ENCODE measurements at places on chromosomes 7 and 10.

DNA sequence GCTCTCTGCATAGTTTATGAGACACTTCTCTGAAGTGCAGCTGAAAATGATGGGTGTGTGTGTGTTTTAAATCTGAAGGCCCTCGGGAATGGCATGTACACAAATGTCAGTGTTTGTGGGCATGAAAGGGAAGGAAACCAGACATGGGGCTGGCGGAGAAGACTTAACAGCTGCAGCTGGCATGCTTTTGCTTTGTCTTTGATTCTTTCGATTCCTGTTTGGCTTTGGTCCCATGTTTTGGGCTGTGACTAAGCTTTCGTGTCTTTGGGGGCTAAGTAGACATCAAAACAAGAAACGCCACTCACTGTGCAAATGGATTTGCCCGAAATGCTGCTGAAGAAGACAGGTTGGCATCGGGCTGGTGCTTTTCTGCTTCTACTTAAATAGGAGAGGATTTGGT lies 179.3 kb downstream of the PFKFB3 start:
- DNase-seq, result no peak

- no peak for DNase-seq
These were observed 31.7 kb upstream of the SYPL1 start for GRCh38 chr7:106143711-106144337.

- DNase-seq, result no peak
These were observed 434.2 kb upstream of the POT1 start for GRCh38 chr7:125363873-125364272.

DNA sequence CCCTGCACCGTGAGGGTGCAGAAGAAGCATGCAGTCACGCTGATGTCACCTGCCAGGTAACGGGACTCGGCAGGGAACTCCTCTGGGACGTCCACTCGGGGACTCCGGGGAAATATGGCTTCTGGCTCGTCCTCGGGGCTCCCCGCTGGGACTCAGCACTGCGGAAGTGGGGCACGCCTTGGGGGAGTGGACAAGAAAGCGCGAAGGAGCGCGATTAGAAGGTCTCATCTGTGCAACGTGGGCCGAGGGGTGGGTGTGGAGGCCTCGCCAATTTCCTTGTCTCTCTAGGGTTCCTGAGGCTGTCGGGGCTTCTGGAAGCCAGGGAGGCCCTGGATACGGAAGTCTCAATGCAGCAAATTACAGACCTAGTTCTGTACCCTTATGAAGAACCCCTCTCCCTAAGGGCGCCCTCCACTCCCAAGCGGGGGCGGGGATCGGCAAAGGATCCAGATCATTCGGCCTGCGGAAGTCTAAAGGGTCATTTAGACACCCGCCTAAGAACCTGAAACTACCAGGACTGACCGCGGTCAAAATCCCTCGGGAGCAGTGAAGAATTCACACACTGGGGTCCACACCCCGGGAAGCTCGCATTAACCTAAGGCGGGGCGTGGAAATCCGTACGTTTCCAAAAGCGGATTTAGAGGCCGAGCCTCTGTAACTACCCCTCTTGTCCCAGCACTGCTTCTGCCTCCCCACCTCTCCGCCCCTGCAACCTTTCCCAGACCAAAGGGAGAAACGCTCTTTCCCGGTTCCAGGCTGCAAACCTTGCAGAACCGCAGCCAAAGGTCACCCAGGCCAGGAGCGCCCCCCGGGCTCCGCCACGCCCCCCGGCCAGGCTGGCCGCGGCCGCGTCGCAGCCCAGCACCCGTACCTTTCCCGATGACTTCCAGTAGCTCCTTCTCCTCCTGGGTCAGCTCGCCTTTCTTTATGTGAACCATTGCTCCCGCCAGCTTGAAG lies 640 bp downstream of the ANKMY2 start:
- no peak for DNase-seq

GRCh38 chr7:1368682-1369571 lies 90.3 kb downstream of the MICALL2 start:
- DNase-seq, result peak; percentile 80

DNA sequence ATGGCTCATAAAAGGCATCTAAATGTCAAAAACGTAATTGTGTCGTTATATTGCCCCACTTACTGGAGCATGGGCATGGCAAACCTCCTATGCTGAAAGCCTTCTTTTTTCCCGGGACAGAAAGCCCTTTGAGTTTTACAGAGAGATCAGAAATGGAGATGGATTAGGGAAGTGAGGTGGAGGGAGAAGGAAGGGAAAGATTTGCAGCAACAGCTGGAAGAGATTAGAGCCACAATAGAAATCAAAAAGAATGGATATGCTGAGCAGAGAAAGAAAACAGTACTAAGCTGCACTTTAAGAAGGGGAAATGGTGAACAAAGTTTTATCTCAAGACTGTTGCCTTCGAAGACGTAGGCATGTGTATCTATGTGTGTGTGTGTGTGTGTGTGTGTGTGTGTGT lies 97.2 kb upstream of the PCGF5 start:
- DNase-seq, result no peak

- no peak for DNase-seq
These were observed 39.0 kb downstream of the SEMA3C start for GRCh38 chr7:80879849-80880248.

DNA sequence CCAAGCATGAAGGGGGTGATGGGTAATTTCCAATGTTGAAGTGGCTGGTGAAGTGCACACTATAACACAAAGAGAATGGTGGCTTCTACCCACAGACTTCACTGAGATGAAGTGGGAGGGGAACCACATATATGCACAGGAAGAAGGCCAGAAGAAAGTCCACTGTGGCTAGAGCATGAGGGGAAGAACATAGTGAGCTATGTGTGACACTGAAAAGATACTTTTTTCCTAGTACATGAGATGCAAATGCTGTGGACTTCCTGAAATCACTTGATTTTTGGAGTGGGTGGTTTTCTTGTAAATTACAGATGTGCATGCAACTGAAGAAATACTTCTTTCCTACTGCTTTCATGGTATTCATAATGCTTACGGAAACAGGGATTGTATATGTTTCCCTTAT lies 115.6 kb upstream of the PHYHIPL start:
- no peak for DNase-seq

DNA sequence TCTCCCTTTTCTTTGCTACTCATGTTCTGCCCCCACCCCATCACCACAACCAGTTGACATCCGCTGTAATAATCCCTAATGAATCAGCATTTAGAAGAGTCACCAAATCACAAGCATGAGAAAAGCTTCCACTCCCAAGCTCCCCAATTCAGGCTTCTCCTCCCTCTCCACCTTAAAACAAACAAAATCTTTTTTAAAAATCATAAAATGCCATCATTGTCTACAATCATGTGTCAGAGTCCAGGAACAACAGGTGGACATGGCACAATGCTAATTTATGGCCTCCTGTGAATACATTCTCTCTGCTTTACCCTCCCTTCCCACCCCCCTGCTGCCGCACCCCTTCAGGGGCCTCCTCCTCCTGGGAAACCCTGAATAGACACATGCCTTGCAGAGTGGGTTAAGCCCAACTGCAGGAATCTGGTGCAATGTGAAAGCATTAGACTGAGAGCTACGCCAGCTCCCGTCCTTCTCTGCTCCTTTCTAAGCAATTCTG lies 3.7 kb downstream of the LRRC4 start:
- DNase-seq, result no peak

GRCh38 chr10:11757454-11757820 lies 15.3 kb downstream of the ECHDC3 start:
- peak; percentile 12 for DNase-seq

DNA sequence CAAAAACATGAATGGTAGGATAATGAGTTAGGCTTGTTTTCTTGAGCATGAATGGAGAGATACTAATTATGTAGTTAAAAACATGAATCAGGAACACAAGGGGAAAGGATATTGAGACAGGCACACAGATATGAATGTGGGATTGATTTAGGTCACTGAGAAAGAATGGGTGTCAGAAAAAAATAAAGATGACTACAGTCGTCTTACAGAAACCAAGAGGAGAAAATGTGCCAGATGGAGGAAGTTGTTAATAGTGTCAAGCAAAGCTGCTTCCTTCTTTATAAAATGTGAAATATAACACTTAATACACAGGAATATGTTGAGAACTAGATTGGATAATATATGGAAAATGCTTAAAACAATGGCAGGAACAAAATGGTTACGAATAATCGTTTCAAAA lies 173.3 kb upstream of the BET1 start:
- DNase-seq, result no peak

GRCh38 chr10:16232441-16232840 lies 204.4 kb upstream of the PTER start:
- no peak for DNase-seq

DNA sequence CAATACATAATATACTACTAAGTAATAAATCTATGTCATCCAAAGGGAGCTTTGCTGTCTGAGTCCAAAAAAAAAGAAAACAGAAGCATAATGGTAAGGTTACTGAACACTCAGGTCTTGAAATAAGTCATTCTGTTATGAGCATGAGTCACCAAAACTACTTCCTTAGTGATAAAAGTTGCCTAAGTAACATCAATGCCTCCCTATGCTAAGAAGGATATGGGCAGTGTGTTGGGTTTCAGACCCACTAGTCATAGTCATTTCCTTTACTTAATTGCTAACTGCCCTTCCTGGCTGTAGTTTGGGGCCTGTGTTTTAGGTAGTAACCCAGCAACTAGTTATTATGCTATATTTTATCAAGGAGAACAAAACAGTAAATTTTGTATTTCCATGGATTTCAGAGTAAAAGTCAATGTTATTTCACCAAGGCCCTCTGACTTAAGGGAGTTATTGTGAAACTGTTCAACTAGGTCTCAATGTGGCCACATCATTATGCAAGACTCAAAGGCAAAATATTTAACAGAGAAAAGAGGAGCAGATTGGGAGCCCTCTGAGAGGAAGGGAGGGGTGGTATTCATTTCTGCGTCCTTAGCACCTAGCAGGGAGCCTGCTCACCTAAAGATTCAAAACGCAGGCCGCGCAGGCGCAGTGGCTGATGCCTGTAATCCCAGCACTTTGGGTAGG lies 11.7 kb upstream of the VIM start:
- DNase-seq, result no peak

GRCh38 chr10:97974100-97974499 lies 56.3 kb downstream of the CRTAC1 start:
- no peak for DNase-seq

DNA sequence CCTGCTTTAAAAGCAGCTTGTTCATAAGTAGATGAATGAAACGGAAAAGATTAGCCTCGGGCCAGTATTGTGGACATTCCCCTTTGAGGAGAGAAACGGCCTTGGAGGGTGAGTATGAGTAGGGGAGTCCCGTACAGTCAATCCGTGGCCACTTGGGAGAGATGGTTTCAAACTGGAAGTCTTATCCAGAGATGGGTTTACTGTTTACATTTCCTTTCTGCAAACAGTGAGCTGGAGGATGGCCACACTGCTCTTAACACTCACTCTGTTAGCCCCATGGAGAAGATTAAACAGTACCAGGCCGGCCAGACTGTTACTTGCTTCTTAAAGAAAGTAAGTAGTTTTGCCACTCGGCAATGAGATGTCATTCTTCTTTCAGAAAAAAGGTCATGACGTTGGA lies 20.3 kb downstream of the CALHM2 start:
- no peak for DNase-seq

GRCh38 chr7:121105262-121105661 lies 116.8 kb downstream of the CPED1 start:
- DNase-seq, result no peak

DNA sequence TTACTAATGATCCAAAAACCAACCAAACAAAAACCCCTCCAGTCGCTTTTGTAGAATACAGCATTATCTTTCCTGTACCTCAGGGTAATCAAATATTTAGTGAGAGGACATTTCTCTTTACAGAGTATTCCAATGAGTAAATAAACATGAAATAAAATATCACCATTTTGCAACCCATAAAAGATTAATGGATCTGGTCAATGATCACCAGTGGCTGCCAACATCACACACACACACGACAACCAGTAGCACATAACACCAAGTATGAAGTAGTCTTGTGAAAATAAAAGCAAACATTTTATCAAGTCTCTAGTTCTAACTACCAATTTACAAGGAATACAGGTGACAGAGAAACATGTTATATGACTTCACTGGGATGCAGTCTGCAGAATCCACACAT lies 188.6 kb upstream of the IMMP2L start:
- DNase-seq, result no peak

DNA sequence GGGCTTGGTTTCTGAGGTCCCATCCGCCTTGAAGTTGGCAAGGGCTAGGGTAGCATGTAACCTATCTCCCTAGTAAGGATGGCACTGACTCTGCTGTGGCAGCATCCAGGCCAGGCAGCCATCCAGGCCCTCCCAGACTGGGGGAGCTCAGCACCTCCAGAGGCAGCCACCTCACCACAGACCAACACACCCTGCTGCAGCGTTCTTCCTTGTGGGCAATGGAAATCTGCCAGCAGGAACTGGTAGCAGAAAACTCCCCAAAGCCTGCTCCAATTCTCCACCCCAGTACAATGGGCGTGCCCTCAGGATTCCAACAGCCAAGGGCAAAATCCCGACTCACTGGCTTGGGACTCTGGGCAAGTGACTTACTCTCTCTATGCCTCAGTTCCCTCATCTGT lies 27.5 kb downstream of the DLG5 start:
- DNase-seq, result peak; percentile 55

GRCh38 chr10:14534152-14534551 lies 203.4 kb upstream of the FRMD4A start:
- DNase-seq, result no peak

- DNase-seq, result no peak
These were observed 75.3 kb downstream of the MTPN start for GRCh38 chr7:135901585-135902540.

GRCh38 chr7:157707983-157708918 lies 371.4 kb downstream of the DNAJB6 start:
- no peak for DNase-seq

- DNase-seq, result no peak
These were observed 944 bp downstream of the RHBDD2 start for GRCh38 chr7:75879771-75880184.

DNA sequence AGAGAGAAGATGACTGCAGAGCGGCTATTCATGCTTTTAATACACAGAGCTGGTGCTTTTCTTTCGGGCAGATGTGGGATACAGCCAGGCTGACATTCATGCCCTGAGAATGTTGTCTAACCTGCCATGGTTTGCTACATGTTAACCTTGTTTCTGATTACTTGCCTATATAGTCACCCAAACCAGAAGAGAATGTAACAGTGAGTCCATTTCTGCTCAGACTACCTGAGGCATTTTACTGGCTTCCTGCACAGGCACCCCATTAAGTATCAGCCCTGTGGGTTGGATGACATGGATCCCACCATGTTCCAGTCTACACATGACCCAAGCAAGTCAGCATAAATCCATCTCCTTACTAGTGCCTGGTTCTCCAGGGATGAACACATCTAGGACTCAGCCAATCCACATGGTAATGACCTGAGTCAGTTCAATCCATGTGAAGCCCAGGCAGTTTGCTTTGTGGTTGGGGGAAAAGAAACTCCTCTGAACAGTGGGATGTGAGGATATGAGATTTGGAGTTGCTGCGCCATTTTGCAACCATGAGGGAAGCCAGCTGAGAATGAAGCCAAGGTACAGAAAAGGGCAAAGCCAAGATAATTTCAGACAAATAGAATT lies 55.7 kb upstream of the MKX start:
- DNase-seq, result no peak

Data from DMS 273 treated with DMSO at 0.1 percent for 48 hours (cell line).